ENCODE measurements at places on chromosomes 5 and 9.
A peak's percentile ranks its signal among the peaks of the same experiment; 100 is the strongest.

GRCh38 chr5:174354571-174354970, 309.1 kb downstream of the NSG2 start:
- DNase-seq: no peak

DNA sequence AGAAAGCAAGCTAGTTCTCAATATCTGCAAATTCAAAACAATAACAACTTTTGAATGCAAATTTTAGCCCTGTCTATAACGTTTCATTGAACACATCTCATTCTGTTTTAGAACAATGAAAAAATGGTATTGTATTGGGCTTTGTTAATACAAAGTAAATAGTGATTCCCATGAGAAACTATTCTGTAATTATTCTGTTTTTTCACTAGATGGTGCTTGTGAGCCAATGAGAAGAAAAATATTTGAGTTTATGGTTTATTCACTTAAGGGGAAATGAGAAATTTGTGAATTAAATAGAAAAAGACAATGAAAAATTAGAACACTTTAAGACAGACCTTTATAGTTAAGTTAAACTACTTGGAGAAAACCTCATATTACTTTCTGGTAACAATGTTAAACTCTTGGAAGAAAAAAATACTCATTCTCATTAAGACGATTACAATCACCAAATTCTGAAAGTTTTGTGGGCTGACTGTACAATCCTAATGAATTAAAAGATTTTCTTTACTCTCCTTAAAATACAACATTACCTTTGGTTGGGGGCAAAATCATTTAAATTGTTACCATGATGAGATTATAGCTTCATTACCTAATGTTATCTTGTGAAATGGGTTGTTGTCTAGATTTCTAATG, 127.0 kb downstream of the NNT start:
- peak; percentile 45 for DNase-seq

GRCh38 chr5:142683881-142684505, 1.9 kb downstream of the FGF1 start:
- no peak for DNase-seq

DNA sequence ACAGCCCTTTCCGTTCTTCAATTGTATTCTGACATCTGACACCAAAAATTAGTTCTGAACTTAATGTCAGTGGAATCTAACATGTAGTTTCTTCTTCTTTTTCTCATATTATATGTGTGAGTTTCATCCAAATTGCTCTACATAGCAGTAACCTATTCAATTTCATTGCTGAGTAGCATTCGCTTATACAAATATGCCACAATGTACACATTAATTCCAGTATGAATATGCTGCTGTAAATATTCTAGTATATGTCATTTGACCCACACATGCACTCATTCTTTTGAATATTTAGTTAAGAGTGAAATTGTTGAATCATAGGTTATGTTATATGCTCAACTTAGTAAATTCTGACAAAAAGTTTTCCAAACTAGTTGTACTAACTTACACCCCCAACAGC, 550.9 kb downstream of the CHSY3 start:
- no peak for DNase-seq

- no peak for DNase-seq
Measured at GRCh38 chr9:133951265-133951664, 40.9 kb downstream of the VAV2 start.

DNA sequence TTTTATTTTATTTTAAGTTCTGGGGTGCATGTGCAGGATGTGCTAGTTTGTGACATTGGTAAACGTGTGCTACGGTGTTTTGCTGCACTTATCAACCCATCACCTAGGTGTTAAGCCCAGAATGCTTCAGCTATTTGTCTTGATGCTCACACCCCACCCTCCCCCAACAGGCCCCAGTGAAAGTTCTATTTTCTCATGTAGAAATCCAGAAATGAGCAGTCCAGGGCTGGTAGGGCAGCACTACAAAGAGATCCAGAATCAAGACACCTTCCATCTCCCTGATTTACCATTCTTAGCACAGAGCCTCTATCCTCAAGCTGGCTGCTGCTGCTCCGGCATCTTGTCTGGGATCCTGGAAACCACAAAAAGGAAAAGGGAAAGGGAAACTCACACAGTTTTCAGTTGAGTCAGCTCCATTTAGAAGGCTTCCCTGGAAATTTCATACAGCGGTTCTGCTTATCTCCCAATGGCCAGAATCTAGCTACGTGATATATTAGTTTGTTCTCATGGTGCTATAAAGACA, 85.4 kb upstream of the SMARCA2 start:
- no peak for DNase-seq

- DNase-seq: no peak
Measured at GRCh38 chr5:177557041-177557647, 2.8 kb upstream of the FAM193B start.

- DNase-seq: no peak
Measured at GRCh38 chr5:58505971-58506640, 14.9 kb downstream of the GAPT start.

DNA sequence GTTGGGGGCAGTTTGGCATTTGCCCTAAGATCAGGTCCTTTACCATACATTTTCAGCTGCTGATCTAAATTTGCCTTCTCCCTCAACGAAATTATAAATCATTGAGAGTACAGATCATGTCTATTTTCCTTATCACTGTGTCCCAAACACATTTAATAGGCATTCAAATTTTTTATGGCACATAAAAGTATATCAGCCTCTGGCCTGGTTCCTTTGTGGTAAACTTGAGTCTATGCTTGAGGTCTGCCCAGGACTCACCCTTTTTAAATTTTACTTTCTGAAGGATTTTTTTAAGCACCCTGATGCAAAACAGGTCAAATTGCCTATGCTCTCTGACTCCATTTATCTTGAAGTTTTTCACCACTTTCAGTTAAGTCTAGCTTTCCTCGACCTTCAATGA, 163.6 kb upstream of the GRIN3A start:
- no peak for DNase-seq

DNA sequence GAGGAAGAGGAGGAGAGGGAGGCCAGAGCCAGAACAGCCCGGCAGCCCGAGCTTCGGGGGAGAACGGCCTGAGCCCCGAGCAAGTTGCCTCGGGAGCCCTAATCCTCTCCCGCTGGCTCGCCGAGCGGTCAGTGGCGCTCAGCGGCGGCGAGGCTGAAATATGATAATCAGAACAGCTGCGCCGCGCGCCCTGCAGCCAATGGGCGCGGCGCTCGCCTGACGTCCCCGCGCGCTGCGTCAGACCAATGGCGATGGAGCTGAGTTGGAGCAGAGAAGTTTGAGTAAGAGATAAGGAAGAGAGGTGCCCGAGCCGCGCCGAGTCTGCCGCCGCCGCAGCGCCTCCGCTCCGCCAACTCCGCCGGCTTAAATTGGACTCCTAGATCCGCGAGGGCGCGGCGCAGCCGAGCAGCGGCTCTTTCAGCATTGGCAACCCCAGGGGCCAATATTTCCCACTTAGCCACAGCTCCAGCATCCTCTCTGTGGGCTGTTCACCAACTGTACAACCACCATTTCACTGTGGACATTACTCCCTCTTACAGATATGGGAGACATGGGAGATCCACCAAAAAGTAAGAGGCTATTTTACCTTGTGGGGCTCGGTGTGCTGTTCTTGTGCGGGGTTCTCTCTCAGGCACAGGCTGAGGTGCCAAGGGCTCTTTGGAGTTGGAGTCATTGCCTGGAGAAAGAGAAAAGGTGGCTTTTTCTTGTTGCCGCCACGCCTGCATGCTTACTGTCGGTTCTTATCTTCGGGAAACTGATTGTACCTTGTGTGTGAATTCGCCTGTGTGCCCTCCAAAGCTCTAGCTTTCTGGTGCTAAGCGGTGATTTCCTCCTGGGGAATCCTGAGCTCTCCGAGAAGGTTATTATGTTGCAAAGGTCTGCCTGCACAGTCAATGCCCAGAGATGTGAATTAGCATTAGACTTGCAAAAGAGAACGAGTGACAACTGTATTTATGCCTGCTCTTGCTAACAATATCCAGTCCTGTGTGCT, at the start of gene ISL1:
Gene ISL1, plus strand, starts transcription at position 318 of the 991 bp plus-strand sequence. Its CDS starts 224 bp downstream, at position 542.
- no peak for DNase-seq

DNA sequence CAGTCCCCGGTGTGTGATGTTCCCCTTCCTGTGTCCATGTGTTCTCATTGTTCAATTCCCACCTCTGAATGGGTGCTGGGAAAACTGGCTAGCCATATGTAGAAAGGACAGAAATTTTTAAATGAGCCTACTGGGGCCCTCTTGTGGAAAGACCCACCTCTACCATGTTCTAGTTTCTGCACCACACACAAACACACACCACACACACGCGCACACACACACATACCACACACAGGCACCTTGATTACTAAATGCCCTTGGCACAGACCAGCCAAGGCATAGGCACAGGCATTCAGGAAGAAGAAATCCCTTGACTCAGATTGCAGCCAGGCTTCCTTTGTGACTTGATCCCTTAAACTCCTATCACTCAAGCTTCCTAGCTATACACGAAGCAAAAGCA, 60.5 kb downstream of the SIL1 start:
- DNase-seq: peak; percentile 36

GRCh38 chr5:59367791-59368394, 525.6 kb downstream of the PDE4D start:
- DNase-seq: no peak

DNA sequence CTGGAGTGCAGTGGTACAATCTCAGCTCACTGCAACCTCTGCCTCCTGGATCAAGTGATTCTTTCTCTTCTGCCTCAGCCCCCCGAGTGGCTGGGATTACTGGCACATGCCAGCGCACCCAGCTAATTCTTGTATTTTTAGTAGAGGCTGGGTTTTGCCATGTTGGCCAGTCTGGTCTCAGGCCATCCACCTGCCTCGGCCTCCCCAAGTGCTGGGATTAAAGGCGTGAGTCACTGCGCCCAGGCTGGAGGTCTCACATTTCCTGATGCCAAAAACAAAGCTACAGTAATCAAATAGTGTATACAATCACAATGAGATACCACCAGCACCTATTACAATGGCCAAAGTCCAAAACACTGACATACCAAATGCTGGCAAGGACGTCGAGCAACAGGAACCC, 51.1 kb downstream of the TTLL11 start:
- no peak for DNase-seq

DNA sequence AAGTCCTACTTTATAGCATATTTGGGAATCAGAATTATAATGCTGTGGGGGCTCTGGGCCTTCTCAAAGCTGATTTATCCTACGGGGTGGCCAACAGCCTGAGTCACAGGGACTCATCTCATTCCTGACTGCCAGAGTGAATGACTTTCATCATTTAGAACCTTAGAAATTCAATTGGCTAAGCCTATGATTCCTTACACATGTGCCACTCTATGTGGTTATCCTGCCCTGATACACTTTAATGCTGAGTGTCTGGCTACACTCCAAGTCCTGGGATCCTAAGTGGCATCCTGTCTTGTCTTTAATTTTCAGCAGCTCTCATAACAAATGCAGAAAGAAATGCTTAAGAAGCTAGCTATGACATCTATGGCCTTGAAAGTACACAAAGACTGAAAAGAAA, 75.2 kb upstream of the FREM1 start:
- DNase-seq: no peak

DNA sequence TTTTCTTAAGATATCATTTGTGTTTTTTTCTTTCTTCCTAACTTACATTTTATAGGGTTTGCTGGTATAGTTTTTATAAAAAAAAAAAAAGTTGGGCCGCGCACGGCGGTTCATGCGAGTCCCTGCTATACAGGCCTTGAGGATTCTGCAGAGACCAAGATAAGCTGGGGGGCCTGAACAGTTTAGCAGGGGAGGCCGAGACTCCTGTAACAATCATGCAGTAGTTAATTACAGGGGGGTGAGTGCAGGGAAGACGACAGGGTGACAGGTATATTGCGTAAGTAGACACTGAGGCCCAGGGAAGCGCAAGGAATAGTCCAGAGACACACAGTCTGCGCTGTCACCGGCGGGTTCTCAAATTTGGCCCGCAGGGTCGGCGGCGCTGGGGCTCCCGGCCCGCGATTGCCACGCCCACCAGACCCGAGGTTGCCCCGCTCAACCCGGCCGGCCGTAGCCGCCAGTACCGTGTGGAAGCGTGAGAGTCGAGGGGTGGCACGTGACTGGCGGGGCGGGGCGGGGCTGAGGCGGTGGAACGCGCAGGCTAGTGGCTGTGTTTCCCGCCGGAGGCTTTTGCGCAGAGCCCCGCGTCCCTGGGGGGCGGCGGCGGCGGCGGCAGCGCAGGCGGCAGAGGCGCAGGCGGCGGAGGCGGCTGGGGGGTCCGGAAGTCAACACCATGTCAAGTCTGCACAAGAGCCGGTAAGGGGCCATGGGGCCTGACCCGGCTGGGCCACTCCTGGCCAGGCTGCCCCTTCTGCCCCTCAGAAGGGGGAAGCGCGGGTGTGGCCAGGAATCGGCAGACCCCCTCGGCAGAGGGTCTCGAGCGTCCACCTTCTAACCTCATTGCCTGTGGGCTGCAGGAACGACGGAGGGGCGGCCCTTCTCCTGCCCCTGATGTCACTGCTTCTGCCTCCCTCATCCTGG, at the start of gene TBC1D13:
Gene TBC1D13, plus strand, starts transcription at position 573 of the 921 bp plus-strand sequence. Its CDS starts 101 bp downstream, at position 674.
- peak; percentile 26 for DNase-seq

- no peak for DNase-seq
Measured at GRCh38 chr9:77016526-77017504, 2.6 kb upstream of the FOXB2 start.

DNA sequence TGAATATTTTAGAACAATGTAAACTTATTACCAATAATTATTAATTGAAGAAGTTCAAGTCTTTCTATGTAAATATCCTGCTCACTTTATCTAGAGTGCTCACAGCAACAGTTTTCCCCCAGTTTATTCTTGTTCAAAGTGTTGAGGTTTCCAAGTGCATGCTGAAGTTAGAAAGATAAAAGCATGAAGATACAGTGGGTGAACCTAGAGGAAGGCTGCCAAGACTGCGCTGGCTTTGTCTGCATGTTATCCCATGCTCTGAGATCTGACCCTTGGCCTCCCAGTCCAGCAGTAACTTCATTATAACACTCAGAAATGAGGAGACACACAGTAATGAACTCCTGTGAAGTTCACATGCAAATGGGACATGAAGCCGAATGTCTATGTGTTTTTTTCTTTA, 76.0 kb upstream of the PIP5K1B start:
- DNase-seq: no peak

- DNase-seq: no peak
Measured at GRCh38 chr5:14915291-14915952, 43.8 kb upstream of the ANKH start.

- peak; percentile 34 for DNase-seq
Measured at GRCh38 chr9:136529516-136530460, 16.1 kb downstream of the NOTCH1 start.

DNA sequence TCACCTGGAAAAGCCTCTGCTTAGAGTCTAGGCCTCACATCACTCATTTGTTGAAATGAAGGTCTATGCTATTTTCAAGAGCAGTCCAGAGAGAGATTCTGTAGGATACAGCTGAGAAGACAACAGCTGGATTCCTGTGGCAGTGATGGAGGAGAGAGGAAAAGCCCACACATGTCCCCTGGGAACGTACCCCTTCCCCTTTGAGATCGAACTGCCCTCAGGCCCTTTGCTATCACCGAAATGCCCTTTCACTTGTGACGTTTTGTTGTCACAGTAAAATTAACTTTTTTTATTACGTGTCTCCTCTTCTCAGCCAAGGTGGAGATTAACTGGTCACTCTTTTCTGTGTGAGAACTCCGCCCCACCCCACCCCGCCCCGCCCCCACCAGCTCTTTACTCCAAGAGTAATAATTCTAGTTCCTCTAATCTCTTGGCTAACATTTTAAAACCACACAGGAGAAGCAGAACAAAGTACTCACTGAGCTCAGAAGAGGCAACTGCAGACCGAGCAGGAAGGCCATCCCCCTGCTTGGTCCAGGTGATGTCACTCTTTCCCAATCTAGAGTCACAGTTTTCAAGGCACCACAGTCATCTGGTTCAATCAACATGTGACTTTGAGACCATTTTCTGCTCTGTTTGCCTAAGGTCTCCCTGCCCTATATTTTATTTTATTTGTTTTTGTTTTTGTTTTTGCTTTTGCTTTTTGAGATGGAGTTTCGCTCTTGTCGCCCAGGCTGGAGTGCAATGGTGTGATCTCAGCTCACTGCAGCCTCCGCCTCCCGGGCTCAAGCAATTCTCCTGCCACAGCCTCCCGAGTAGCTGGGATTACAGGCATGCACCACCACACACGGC, 105.6 kb downstream of the SUSD1 start:
- DNase-seq: no peak

Measured in NCI-H526 (cell line).